ENCODE measurements at places on chromosomes 2 and 18. TPM values are rescaled to one million over a fixed set of nuclear protein-coding genes. Genes with fewer than 3 reads are reported as not detected.

SH3YL1 gene
- total RNA-seq: 9.6 TPM

SKOR2 gene
- total RNA-seq: not detected

- DNase-seq: no peak
Measured at GRCh38 chr2:137123226-137123625, 357.9 kb downstream of the THSD7B start.

GRCh38 chr2:43942881-43943280, 52.9 kb downstream of the LRPPRC start:
- DNase-seq: no peak

DNA sequence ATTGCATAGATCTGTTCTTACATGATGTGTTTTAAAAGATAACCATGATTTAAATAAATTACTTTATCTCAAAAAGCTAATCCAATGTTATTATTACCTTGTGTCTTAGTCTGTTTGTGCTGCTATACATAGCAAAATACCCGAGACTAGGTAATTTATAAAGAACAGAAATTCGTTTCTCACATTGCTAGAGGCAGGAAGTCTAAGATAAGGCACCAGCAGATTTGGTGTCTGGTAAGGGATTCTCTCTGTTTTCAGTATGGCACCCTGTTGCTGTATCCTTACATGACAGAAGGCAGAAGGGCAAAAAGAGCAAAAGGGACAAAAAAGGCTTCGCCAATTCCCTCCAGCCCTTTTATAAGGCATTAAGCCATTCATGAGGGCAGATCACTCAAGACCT, 533.9 kb downstream of the PARD3B start:
- DNase-seq: no peak

DNA sequence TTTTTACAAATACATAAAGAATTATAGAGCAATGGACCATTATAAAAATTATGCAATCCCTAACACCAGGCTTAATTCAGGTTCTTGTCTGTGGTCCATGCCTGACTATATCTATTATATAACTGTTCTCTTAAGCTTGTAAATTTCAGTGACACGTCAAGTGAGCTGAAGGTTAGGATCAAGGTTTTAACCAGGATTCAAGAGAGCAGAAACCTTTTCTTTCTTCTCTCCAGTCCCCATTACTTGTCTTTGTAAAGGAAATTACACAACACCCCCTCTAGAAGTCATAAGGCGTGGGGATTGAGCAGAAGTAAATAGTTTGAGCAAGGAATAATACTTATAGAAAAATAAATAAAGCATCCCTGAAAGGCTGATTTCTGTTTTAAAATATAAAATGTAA, 122.0 kb downstream of the ZNF521 start:
- no peak for DNase-seq

- no peak for DNase-seq
Measured at GRCh38 chr2:21924640-21925285, 801.0 kb downstream of the TDRD15 start.

TXNDC2 gene
- total RNA-seq: not detected

- DNase-seq: no peak
Measured at GRCh38 chr2:174436351-174436750, 40.8 kb downstream of the SCRN3 start.
